Activated naive CD4-positive, alpha-beta T cell treated with Interleukin-2 at 50 U/mL for 16 hours (primary cell): ENCODE measurements at places on chromosomes 3 and 15.

DNA sequence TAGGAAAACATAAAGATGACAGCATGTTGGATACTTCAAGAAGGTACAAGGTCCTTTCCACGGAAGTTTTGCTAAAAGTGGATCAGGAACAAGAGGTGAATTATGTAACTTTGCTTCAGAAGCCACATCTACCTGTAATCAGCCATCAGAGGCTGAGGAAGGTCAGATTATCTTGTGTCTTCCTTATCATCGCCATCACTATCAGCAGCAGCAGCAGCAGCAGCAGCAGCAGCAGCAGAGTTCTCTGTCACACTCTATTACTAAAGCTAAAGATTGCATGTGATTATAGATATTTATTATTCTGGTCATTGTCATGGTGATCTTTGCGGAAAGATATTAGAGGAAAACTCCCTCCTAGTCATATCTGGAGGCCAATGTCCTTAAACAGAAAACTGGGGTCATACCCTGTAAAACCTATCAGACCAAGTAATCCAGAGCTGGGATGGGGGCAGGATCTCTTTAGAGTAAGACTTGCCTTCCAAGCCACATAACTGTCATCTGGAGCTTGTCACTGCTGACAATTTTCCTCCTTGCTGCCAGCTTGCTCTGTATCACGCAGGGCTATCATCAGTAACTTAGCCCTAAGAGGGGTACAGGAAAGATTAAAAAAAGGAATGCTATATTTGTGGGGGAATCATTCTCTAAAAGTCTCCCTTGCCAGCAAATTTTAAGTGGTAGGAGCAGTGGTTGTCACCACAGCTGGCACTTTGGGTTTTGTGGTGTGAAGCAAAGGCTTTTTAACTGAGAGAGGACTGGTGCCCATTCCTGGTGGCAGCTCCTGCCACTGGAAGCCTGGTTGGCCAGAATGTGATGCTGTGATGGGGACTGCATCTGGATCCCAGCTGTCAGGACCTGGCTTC lies 130.9 kb upstream of the RASGRP1 start:
- DNase-seq = no peak

DNA sequence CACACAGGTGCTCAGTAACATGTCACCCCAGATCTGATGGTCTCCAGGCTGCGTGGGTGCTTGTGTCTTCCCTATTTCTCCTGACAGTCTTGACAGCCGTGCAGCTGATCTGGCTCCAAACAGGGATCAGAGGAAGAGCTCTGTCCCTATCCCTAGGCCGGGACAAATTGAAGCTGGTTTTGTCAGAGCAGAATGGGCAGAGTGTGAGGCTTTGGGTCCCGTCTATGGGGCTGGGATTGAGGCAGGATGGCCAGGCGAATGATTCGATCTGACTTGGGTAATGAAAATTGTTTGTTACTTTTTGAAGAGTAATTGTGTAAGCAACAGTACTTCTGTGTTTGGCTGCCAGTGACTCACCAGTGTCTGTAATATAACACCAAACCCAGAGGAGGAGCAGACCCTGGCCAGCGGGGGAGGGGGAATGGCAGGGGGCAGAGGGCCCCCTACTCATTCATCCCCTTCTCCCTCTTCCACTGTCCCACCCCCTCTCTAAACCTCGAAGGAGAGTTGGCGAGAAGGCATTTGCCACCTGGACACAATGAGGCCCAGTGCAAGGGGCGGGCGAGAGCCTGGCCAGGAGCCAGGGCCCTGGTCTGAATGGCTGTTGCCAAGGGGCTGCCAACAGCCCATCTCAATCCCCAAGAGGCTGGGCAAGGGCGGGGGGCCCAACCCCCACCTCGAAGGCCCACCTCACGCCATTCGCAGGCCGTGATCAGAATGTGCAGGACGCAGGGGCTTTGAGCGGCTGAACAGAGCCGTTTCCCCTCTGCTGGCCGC lies 4.9 kb upstream of the MAGEF1 start:
- no peak for DNase-seq

DNA sequence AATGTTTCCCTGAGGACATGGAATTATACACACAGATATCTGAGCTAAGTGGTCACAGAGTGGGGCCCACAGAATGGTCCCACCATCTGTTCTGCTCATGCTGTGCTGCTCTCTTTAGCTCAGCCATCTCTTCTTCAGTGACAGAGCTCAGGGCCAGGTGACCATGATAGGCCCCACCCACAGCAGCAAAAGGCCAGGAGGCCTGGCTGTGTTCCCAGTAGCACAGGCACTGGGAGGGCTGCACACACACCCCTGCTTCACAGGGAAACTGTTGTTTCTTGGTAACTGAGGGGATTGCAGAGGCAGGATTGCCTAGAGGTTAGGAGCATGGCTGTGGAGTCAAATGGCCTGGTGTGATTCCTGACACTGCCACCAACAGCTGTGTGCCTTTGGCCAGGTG lies 4.8 kb upstream of the FBXW12 start:
- DNase-seq = no peak

GRCh38 chr15:40226736-40227135 lies 12.1 kb upstream of the PAK6 start:
- DNase-seq = no peak

DNA sequence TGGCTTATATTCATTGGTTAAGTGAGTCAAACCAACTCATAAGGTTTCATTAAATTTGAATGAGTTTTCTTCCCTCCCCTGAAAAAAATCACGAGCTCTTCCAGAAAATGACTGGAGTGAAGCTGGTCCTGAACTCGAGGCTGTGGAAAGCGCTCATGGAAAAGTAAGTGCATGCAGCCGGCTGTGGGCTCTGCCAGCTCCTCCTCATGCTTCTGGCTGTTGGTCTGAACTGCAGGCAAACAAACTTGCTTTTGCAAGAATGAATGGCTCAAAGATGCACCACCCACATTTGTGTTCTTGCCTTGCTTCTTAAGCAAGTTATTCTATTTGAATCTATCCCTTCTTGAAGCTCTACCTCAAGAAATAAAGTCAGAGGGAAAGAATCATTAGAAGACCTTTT lies 6.2 kb downstream of the ETV5 start:
- no peak for DNase-seq
